ENCODE measurements at places on chromosomes 3 and 15. TPM values are rescaled to one million over a fixed set of nuclear protein-coding genes. Genes with fewer than 3 reads are reported as not detected.

GRCh38 chr3:152499791-152500385 is 231.2 kb downstream of the MBNL1 start:
- H3K36me3 ChIP-seq: peaks cover 5% of the 10 kb centered on the region
- no peak for DNase-seq
- peaks cover 21% of the 10 kb centered on the region for H3K4me1 ChIP-seq
- no peak overlapping the region for H3K27ac ChIP-seq
- no peaks in the 10 kb centered on the region for H3K27me3 ChIP-seq

GRCh38 chr3:165081183-165081582 is 2.9 kb upstream of the SI start:
- no peaks in the 10 kb centered on the region for H3K27me3 ChIP-seq
- H3K4me1 ChIP-seq: no peaks in the 10 kb centered on the region

DNA sequence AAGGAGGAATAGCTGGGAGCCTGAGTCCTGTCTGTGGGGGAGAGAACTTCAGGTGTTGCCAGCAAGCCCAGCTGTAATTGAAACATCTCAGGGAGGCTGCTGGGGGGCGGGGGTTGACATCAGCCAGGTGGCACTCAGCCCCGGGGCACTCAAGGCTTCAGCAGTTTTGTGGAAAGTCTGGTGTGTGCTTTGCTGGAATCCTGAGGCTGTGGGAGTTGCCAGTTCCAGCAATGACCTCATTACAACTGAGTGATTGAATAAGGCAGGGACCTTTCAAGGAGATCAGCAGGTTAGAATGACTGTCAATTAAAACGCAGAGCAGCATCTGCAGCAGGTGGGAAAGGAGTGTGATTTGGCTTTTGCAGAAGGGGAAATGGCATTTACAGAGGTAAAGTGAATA is 75.7 kb downstream of the FAM43A start:
- no peak overlapping the region for H3K4me3 ChIP-seq
- H3K4me1 ChIP-seq: peaks cover 9% of the 10 kb centered on the region
- DNase-seq: no peak
- no peaks in the 10 kb centered on the region for H3K36me3 ChIP-seq

DNA sequence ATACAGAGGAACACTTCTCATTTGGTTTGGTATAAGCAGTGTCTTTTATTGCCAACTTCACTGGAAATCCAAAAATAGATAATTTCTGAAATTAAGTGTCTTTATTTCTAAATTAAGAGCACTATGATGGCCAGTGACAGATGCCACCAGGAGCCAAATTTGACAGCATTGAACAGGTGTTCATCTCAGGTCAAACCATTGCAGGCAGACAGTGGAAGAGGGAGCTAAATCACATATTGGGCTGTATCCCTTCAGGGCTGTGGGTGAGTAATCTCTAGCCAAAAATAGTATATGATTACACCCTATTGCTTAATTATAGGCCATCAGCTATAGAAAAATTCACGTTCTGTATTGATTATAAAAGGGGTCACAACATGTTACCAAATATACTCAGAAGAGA is 457.7 kb downstream of the NAALADL2 start:
- H3K27ac ChIP-seq: no peak overlapping the region
- no peaks in the 10 kb centered on the region for H3K36me3 ChIP-seq
- no peaks in the 10 kb centered on the region for H3K27me3 ChIP-seq
- no peak overlapping the region for H3K4me3 ChIP-seq

DNA sequence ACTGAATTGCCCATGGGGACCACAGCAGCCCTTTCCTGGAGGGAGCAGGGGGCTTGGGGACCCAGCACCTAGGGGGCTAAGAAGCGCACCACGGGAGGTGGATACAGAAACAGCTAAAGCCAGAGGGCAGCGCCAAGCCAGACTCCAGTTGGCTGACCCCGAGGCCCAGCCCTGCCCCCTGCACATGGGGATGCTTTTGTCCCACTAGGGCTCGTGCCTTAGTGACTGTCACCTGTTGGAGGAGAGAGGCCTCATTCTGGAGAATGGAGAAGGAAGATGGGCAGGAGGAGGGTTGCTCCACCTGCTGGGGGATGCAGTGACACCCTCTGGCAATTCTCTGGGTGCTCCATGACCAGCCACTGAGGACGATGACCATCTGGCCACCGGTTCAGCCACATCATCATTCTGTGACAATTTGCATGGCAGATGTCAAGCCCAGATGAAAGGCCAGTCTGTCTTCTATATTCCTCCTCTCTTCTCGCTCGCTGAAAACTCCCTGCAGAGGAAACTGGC is 167.8 kb upstream of the TLE3 start:
- no peak overlapping the region for H3K4me3 ChIP-seq
- H3K27ac ChIP-seq: no peak overlapping the region
- H3K36me3 ChIP-seq: no peaks in the 10 kb centered on the region
- H3K27me3 ChIP-seq: peaks cover 4% of the 10 kb centered on the region

GRCh38 chr3:53104762-53105161 is 25.5 kb downstream of the RFT1 start:
- peaks cover 31% of the 10 kb centered on the region for H3K36me3 ChIP-seq
- H3K27ac ChIP-seq: no peak overlapping the region
- no peaks in the 10 kb centered on the region for H3K27me3 ChIP-seq
- no peak for DNase-seq
- H3K4me1 ChIP-seq: no peaks in the 10 kb centered on the region
- no peak overlapping the region for H3K4me3 ChIP-seq

DNA sequence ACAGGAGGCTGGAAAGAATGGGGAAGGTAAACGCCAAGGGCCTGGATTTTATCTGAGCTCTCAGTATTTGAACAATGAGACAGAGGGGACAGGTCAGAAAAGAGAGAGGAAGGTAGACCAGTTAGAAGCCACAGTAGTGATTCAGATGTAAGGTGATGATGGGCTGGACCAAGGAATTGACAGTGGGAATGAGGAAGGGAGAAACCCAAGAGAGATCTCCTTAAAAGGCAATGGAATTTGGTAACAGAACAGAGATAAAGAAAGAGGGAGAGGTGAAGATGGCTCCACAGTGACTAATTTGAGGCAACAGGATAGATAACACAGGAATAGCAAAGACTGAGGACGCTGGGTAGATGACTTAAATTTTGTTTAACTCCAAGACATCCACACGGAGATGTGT is 11.4 kb upstream of the HEG1 start:
- H3K4me3 ChIP-seq: no peak overlapping the region
- no peak for DNase-seq
- H3K4me1 ChIP-seq: peaks cover 10% of the 10 kb centered on the region
- no peak overlapping the region for H3K27ac ChIP-seq
- no peaks in the 10 kb centered on the region for H3K36me3 ChIP-seq
- peaks cover 3% of the 10 kb centered on the region for H3K27me3 ChIP-seq

GRCh38 chr3:102481050-102481449 is 46.2 kb downstream of the ZPLD1 start:
- no peaks in the 10 kb centered on the region for H3K27me3 ChIP-seq
- no peak for DNase-seq
- no peak overlapping the region for H3K4me3 ChIP-seq
- peaks cover 38% of the 10 kb centered on the region for H3K4me1 ChIP-seq
- H3K36me3 ChIP-seq: no peaks in the 10 kb centered on the region

HYPK gene
- total RNA-seq: 22.0 TPM

SH2D7 gene
- total RNA-seq: not detected

UBE2E2 gene
- 53.8 TPM for total RNA-seq
